ENCODE measurements at places on chromosomes 1 and 21. TPM values are rescaled to one million over a fixed set of nuclear protein-coding genes. Genes with fewer than 3 reads are reported as not detected.
A peak's percentile ranks its signal among the peaks of the same experiment; 100 is the strongest.

- DNase-seq, result no peak
These were observed 119.6 kb downstream of the ACTL8 start for GRCh38 chr1:17874710-17875109.

The TCP10L gene
- not detected for total RNA-seq

DNA sequence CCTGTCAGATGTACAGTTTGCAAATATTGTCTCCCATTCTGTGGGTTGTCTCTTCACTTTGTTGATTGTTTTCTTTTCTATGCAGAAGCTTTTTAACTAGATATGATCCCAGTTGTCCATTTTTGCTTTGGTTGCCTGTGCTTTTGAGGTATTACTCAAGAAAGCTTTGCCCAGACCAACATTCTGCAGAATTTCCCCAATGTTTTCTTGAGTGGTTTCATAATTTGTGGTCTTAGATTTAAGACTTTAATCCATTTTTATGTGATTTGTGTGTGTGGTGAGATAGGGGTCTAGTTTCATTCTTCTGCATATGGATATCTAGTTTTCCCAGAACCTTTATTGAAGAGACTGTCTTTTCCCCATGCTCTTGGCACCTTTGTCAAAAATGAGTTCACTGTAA lies 116.9 kb downstream of the DUSP10 start:
- DNase-seq, result no peak

DNA sequence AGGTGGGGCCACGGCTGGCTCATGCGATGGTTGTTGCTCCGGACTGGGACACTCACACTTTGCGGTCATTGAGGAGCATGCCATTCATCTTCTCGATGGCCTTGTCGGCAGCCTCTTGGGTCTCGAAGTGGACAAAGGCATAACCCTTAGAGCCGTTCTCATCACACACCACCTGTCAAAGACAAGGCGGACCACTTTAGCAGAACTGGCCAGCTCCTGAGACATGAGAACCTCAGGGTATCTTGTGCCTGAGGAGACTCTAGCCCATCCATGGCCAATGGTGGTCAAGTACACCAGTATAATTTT lies 5.5 kb downstream of the PABPC4 start:
- no peak for DNase-seq

The KRTAP7-1 gene
- total RNA-seq, result not detected

The PROK1 gene
- not detected for total RNA-seq

- no peak for DNase-seq
These were observed 184.3 kb downstream of the NCAM2 start for GRCh38 chr21:21182401-21183010.

- DNase-seq, result no peak
These were observed 130.3 kb upstream of the PLXNA2 start for GRCh38 chr1:208374391-208374941.

The ANKRD45 gene
- not detected for total RNA-seq

The C1orf87 gene
- not detected for total RNA-seq

DNA sequence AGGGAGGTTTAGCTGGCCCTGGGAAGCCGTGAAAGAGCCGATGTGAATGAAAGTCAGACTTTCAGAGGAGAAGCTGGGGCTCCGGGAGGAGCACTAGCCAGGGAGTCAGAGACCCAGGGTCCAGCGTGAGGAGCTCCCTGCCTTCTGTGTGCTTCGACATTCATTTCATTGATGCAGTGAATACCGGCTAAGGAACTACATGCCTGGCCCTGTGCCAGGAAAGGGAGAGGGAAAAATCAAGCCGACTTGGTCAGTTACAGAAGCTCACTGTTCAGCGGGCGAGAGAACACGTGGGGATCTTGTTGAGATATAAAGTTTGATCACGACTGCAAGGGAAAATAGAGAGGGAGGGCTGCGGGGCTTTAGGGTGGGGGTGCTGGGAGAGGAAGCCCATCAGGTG lies 76.7 kb upstream of the RUNX3 start:
- DNase-seq, result no peak

The SAMSN1 gene
- not detected for total RNA-seq

DNA sequence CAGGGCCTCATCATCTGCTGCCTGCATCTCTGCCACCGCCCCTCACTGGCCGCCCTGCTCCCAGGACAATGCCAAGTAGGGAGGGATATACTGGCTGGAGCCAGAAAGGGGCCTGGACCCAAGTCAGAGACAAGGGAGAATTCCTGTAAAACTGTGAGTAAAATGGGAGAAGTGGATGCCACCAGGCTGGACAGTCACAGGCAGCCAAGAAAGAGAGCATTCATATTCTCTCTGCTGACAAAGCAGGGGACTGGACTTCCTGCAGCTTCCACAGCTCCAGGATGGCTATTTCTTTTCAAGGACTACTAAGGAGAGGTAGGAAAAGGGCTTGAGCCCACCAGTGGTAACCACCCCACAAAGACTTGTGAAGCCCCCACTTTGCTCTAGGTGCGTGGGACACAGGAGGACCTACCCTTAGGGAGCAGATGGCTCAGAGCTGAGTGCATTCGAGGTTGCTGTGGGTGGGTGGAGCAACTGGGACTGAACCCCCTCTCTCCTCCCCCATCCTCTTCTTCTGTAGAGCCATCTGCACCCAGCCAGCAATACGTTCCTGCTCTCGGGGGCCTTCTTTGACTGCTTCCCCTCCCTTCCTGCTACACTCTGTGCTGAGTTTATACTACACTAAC lies 57.5 kb downstream of the GLIS1 start:
- no peak for DNase-seq

GRCh38 chr1:61090546-61091202 lies 8.3 kb downstream of the NFIA start:
- no peak for DNase-seq

The KLHDC8A gene
- total RNA-seq, result not detected

GRCh38 chr1:59333626-59334277 lies 36.9 kb downstream of the FGGY start:
- DNase-seq, result no peak

GRCh38 chr1:48616710-48617109 lies 144.7 kb upstream of the SPATA6 start:
- DNase-seq, result no peak

- DNase-seq, result peak; percentile 63
These were observed 50.5 kb downstream of the PEX14 start for GRCh38 chr1:10525208-10525607.

- DNase-seq, result no peak
These were observed 64.9 kb upstream of the PRRX1 start for GRCh38 chr1:170599033-170599432.

The OR2G6 gene
- not detected for total RNA-seq

DNA sequence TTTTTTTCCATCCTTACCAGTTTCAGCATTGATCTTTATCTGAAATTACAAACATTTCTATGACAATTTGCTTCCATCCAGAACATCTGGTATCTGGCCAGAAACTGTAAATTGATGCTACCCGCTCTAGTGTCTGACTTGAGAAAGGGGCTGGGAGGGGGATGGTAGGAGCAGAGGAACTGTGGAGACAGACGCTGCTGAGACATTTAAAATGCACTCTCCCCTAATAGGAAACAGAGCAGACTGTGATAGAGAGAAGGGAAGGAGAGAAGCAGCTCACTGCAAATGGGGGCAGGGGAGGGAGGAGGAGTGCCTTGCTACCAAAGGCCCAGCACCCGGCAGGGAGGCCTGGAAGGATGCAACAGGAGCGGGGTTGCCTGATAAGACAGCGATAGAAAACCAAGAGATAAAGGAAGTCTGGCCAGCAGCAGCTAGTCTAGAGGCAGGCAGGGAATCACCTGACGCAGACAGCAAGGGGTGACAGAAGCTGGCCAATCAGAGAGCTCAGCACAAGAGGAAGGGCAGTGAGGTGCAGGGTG lies 195.5 kb upstream of the NFIA start:
- no peak for DNase-seq

The ASTN1 gene
- total RNA-seq, result 0.47 TPM

The KCNJ9 gene
- total RNA-seq, result not detected

DNA sequence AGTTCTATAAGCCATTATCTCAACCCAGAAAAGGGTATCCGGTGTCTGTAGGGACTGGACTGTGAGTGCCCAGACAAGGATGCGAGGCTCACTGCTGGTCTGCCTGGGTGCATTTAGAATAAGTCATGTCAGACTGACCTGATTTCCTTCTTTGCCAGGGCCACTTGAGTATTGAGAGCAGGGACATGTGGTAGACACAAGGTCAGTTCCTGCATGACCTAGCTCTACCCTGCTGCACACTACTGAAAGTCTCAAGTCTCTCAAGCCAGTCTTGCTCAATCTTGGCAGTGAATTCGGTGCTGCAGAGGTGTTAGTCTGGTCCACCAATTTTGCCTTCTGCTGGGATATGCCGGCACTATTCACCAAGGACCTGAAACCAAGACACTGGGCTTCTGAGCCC lies 180.1 kb downstream of the C1orf94 start:
- DNase-seq, result no peak

DNA sequence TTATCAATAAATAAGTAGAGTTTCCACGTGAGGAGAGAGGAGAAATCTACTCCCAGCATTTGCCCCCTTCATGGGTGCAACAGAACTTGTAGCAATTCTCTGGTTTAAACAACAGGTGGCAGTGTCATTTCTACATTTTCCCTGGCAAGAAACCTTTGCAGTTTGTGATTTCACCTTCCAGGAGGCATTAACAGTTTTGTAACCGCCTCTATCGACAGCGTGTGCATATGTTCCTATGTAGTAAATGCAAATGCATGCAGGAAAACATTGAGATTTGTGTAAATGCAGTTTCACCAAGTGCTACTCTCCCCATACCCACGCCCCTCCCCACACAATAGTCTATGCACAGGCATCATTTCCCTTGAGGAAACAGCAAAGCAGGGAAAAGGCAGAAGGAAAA lies 494.7 kb downstream of the SMYD3 start:
- DNase-seq, result peak; percentile 40

The KIF1B gene
- 15.2 TPM for total RNA-seq

The TMEM125 gene
- total RNA-seq, result not detected

The MSH4 gene
- total RNA-seq, result 0.10 TPM

DNA sequence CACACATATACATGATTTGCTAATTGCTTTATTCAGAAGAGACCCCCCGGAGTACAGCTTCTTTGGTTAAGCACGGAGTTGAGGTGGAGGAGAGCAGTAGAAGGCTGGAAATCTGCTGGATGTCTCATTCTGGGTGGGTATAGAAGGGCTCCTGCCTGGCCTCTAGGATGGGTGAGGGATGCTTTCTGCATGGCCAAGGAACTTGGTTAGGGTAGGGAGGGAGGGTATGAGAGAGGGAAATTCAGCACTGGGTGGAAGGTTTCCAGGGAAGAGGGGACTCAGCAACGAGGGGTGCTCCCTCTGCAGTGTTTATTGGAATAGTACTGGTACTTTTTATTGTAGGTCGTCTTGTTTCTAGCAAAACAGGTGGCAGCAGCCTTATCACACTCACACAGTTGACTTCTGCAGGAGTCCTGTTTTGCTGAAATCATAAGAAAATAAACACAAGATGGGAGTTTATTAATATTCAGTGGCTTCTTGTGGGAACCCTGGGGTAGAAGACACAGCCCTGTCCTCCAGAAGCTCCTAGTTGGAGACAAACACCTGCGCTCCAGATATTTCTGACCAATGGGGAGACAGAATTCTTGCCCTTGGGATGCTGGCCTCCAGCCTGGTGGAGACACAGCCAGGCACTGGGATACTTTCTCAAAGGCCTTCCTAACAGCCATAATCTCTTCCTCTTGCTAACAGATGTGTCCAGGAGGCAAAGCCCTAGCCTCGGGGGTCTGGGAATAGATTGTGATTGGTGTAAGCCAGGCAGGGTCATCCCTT lies 3.8 kb downstream of the PLA2G2A start:
- DNase-seq, result no peak

The GBP6 gene
- not detected for total RNA-seq

The HES3 gene
- not detected for total RNA-seq

GRCh38 chr1:166988974-166989515 lies at the start of gene MAEL:
Gene MAEL, plus strand, starts transcription at chr1:166989280. Its CDS starts 73 bp downstream, at chr1:166989353.
- no peak for DNase-seq

DNA sequence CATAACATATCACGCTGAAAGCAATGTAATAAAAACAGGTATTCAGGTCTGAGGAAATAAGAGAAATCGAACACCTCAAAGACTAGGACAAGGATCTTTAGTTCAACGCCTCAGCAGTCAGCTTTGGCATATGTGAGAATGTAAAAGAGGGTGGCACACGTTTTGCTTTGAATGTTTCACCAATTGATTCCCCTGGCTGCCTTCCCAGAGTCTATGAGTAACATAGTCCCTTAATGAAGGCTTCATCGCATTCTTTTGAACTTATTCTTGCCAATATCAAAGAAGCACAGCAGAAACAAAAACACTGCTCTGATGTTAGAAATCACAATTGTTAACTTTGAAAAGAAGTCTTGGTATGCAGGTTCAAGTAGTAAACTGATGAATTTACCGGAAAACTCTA lies 764.8 kb downstream of the ADGRL2 start:
- DNase-seq, result no peak

The MTARC1 gene
- total RNA-seq, result 10.9 TPM

The ALG14 gene
- total RNA-seq, result 3.6 TPM

The RHCE gene
- not detected for total RNA-seq

DNA sequence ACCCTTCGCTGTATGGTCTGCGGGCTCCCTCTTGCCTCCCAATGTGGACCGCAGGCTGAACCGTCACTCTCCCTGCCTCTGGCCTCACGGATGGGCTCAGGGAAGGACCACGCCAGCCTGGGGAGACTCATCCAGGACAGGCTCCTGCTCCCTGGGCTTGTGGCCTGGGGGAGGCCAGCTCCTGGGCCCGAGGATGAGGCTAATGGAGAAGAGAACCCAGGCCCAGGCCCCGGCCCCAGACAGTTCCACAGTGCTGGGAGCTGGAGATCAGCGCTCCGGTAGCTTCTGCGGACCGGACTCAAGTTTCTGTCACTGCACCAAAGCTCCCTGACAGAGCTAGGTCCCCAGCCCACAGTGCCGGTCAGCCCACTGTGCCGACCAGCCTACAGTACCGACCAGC lies 13.4 kb upstream of the PLEKHG5 start:
- DNase-seq, result no peak

- no peak for DNase-seq
These were observed 8.6 kb downstream of the BEND5 start for GRCh38 chr1:48767975-48768510.

DNA sequence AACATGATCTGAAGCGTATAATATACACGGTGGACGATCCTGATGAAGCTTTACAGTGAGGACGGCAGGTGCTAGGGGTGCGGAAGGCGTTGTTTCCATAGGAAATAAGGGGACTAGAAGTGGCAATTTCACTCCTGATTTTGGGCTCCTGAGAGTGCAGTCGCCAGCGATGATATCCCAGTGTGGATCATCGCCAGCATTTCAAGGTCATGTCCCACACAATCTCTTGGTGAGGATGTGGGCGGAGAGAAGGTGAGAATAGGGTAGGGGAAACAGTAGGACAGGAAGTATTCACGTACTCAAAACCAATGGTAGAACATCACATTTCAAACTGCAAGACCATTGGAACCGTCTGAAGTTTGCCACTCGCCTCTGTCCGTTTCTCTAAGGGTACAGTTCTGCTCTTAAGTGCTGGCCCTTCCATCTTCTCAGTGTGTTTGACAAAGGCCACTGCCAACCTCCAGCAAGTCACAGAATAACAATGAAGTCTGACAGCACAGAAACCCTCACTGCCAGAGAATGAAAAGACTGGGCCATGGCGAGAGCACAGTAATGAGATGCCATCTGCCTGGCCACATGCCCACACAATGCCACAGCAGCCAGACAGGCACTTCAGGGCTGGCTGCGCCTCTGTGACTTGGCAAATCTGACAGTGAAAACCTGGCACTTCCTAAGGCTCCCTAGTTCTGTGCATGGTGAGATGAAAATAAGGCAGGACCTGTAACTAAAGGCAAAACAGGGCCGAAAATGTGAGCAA lies 27.9 kb downstream of the PCSK9 start:
- DNase-seq, result no peak

Measured in NCI-H460 (cell line).